ENCODE measurements at places on chromosomes 16 and 17.

DNA sequence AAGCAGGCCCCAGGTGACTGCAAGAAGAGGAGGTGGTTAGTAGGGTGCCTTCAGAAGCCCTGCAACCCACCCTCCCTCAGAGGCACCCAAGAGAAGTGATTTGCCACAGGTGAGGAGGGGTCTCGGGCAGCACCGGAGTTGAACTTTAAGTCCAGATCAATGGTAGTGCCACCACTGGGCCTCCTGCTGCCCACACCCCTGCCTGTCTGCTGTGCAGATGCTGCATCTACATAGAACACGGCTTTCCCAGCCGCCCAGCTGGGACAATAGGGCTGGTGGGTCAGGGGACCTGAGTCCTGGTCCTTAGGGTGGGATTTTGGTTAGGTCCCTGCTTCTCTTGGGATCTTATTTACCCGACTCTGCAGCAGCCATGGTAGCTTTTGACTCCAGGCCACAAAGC, 17.6 kb upstream of the FAM83G start:
- no peak for DNase-seq

- DNase-seq = no peak
These were observed 64.3 kb downstream of the CENPV start for GRCh38 chr17:16288860-16289571.

- DNase-seq = no peak
These were observed 499 bp upstream of the HLF start for GRCh38 chr17:55264278-55264644.

GRCh38 chr16:86287664-86288201, 222.6 kb upstream of the FOXF1 start:
- DNase-seq = no peak

- DNase-seq = no peak
These were observed 7.7 kb upstream of the TEKT3 start for GRCh38 chr17:15349119-15349518.

DNA sequence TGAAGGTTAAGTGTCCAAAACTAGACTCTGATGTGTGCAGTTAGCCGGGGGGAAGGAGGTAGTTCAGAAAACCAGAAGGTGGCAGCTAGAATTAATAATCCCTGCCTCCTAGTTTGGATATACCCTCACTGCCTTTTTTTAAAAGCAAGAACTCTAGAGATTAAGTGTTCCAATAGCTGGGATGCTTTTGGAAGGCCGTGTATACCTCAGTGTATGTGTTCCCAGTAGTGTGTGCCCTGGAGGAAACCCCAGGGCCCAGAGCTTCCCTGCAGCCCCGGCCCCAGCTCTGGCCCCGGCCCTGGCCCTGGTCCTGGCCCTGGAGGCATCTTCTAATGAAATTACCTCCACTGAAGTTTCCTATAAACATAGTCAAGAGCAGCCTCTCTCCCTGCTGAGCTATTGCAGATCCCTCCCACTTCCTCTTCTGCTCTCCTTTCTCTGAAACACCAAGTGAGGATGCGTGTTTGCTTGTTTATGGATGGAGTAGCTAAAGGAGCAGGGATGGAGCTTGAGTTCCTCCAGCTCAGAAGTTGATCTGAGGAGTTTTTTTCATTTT, 130.7 kb downstream of the PRKCA start:
- no peak for DNase-seq

DNA sequence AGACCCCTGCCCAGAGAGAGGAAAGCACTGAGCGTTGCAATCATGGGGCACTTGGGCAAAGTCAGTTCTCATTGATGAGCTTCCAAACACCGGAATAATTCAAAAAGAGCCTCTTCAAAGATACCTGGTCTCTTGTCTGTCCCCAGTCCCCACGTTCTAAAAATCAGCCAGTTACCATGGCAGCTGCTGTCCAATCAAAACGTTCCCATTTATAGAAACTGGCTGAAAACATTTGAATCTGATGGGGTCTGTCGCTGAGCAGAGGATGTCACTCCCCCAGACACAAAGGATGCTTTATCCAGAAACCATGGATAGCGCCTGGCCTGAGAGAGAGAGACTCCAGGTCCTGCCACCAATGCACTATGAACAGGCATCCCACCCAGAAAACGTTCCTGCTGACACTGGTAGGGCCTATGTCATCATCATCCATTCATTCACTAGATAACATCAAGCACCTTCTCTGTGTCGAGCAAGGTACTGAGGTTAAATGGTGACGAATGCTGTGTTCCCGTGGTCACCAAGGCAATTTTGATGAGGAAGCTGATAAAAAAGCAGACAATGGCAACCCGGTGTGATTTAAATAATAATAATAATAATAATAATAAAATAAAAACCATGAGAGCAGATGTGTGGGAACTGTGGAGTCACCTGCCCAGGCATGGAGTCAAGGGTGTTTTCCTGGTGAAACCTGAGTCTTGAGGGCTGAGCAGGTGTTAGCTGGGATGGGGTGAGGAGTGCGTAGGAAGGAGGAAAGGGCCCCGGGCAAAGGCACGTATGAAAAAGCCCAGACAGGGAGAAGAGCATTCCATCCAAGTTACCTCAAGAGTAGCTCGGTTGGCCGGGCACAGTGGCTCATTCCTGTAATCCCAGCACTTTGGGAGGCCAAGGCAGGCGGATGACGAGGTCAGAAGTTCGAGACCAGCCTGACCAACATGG, 19.0 kb upstream of the CALB2 start:
- no peak for DNase-seq

DNA sequence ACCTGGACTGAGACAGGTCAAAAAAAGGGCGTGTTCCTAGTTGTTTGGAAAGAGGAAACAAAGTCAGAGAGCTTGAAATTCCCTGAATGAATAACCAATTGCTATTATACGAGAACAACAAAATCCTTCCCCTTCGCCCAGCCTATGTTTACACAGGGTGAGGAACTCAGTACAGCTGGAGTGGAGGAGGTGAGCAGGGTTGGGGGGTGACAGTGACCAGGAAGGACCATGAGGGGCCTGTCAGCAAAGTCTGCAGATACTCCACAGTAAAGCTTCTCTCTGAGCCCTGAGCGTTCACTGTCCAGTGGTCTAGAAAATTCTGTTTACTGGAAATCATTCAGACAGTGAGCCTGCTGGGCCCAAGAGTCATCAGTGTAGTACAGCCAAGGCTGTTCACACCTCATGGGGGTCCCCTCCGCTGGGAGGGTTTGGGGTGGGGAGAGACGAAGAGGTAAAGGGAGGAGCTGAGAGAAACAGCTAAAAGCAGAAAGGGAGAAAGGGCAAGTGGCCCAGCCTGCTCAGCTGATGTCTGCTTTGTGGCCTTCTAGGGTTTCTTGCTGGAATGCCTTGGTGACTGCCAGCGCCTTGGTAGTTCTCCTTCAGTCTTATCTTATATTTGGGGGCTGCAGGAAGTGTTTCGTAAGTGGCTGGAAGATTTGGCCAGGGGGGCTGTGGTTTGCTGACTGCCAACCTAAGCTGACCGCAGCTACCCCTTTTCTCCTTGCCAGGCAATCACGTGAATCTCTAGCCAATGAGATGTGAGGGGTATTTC, 5.7 kb downstream of the DUSP3 start:
- DNase-seq = no peak

- DNase-seq = no peak
These were observed 21.1 kb downstream of the NGFR start for GRCh38 chr17:49516180-49516579.

DNA sequence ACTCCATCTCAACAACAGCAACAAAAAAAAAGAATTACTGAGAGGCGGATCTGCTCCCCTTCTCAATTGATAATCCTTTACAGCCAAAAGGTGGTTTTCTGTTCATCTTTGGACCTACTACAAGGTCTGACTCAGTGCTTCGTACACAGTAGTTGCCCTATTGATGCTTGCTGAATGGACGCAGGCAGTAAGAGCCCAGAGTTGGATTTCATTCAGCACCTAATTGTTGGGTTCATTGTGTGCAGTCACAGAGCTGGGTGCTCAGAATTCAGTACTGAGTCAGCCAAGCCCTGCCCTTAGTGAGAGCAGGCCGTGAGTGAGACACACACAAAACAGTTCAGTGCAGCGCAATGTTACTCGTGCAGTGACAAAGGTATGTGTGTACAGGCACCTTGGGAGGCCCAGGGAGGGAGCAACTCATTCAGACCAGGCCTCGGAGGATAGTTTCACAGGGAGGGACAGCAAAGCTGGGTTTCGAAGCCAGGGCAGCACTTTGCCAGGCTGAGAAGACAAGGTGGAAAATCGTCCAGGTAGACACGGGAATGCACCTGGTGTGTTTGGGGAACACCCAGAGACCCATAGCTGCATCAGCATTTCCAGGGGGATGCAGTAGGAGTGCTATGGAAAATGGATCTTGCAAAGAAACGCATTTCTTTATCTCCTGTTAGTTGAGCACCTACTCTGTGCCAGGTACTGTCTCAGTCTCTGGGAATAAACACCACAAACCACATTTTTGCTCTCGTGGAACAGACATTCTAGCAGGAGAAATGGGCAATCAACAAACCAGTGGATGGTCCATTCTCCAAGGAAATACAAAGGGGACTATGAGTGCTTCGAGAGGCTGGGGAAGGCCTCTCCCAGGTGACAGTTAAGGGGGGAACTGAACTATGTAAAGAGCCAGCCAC, 18.1 kb upstream of the KRT17 start:
- DNase-seq = no peak

DNA sequence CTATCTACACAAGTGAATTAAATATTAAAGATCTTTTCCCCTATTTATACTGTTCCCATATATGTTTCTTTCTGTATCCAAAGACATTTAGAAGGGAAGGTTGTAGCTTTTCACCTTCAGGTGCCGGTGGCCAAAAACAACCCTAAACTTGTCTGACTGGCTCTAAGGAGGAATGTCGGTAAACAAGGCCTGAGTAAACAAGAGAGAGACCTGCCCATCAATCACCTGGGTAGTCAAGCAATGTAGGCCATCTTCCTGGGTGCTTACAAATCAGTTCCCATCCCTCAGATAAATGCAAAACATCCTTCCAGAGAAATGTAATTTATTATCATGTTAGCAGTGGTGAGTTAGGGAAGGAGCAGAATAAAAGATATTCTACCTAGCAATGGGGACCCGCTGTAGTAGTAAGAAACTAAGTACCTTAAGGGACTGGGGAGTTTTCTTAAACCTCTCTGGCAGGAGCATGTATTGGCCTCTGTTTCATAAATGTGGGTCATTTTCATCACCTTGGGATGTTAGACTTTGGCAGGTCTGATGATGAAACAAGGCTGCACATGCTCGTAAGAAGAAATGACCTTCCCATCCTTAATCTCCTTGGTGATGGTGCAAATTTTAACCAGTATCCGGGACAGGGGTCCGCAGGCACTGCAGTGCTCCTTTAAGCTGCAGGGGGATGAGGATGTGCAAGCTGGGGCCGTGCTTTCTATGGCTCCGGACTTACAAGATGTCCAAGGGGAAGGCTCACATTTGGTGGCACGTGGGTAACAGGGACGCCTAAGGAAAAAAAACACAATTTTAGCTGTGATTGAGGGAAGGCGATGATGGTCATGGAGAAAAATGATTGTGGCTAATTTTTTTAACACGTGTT, 8.4 kb downstream of the KRT39 start:
- DNase-seq = no peak

- no peak for DNase-seq
These were observed 50.5 kb downstream of the DYNLRB2 start for GRCh38 chr16:80591071-80591915.

DNA sequence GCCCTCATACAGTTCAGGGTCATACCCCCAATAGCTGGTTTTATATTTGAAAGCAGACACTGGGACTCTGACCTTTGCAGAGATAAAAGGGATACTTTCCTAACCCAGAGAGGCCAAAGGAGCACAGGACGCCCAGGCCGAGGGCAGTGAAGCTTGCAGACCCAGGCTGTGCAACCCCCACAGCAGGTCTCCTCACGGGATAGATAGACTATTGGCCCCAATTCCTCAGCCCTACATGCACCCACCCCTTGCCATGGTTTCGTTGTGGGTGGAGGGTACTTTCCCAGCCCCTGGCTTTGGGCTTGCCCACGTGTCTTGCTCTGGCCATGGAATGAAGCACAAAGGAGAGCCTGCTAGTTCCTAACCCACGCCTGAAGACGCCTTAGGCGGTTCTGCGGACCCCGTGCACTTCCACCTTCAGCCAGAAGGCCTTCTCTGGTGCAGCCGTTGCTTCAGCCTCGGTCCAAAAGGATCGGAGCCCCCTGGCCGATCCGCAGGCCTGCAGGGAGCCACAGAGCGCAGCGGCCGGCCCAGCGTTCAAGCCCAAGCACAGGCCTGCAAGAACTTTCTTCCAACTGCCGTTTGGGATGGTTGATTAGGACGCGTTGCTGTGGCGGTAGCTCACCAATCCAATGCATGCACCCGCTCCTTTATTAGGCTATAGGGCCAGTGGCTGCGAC, 9.8 kb upstream of the BRCA1 start:
- DNase-seq = no peak

GRCh38 chr16:27217256-27217655, 13.9 kb downstream of the KDM8 start:
- no peak for DNase-seq

GRCh38 chr17:62578757-62579487, 48.5 kb upstream of the MRC2 start:
- no peak for DNase-seq

DNA sequence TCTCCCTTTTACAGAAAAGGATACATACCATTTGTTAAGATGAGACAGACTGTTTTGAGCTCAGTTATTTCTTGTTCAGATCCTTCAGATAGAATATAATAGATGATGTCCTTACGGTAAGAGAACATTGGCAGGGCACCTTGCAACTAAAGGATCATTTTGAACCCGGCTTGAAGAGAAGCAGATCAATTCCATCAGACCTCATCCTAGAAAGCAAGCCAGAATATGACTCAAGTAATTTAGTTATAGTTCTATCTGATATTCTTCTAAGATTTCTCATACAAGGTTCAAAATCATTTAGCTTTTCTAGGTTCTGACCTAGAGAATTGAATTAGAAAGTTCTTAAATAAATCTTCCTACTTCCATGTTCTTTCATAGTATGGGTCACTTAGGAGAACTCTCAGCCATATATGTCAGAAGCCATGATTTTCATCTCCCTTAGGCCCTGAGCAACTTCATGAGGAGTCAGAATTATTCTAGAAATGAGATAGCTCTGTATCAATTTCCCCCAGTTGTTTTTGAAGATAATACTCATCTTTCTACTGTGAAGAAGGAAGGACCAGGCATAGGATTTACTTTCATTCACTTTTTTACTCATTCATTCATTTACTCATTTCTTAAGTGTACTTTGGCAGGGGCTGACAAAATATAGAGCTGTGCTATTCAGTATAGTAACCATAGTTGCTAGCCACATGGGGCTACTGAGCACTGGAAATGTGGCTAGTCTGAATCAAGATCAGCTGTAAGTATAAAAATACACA, 2.5 kb upstream of the CMTM1 start:
- no peak for DNase-seq

DNA sequence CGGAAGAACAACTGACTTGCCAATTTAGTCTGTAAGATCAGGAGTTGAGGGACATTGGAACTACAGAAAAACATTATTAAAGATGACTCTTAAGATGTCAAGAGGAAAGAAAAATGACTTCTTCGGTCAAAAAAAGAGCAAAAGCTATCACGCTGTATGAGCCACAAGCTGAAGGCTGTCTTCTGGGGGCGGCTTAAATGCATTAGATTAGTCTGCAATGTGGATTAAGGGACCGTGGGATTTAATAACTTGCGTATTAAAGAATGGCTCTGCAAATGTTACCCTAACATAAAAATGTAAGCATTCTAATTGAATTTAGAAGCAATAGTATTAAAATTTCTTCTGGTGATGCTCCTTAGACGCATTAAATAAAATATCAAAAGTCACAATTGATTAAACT, 108.6 kb downstream of the PITPNC1 start:
- DNase-seq = no peak

Measured in NCI-H187 (cell line).